A375 (cell line): ENCODE measurements at places on chromosomes 2 and 18. TPM values are rescaled to one million over a fixed set of nuclear protein-coding genes. Genes with fewer than 3 reads are reported as not detected.

Gene EML6
- 2.7 and 6.1 TPM in 2 replicates for total RNA-seq

Gene MRPS5
- 47.4 and 58.8 TPM in 2 replicates for total RNA-seq

Gene CROCC2
- not detected in 2 replicates for total RNA-seq

Gene DNAJB2
- 14.3 and 22.2 TPM in 2 replicates for total RNA-seq

Gene DQX1
- total RNA-seq, result not detected in 2 replicates
